ENCODE measurements at places on chromosomes 5 and 9.

DNA sequence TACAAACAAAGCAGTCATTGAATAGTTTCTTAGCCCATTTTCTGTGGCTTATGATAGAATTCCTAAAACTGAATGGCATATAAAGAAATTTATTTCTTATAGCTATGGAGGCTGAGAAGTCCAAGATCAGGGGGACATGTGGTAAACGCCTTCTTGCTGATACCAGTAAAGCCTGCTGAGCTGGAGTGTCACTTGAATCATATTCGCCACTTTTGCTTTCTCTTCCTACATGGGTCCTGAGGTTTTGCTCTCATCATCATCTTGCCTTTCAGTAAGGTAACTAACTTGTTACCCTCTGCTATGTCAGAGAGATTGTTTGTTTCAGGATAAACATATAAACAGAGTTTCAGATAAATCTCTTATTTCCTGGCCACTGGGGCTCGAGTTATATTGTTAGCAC is 203.3 kb upstream of the DMRT1 start:
- DNase-seq, result no peak

DNA sequence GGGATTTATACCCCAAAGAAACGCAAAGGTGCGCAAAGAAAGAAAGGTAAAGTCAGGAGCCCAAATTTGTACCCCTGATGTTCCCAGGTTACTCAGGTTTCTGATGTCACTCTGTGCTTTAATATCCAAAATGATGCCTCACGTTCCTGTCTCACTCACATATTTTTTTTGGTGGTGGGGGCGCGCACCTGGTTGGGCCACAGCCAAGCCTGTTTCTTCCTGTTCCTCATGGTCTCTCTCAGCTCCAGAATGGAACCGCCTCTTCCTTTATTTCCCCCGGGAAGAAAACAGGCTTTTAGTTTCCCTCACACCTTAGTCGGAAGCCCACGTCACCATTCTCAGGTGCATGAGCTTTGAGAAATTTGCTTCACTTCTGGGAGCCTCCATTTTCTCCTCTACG is 118.3 kb upstream of the BOD1 start:
- DNase-seq, result no peak

DNA sequence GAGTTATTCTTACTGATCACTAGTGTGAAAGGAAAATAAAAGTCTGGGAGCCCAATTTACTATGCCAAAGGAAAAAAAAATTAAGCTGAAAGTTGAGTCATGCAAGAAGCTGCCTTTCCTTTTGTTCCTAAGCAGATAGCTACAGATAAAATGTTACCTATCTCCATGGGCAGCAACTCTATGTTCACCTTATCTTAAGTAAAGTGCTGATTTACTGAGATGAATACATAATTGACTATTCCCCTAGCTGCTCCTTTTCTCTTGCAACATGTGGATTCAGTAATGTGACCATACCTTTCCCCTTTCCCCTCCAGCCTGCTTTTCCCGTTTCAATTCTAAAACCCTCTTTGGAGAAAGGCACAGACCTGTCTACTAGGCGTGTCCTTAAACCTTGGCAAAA is 62.7 kb upstream of the NR5A1 start:
- no peak for DNase-seq

DNA sequence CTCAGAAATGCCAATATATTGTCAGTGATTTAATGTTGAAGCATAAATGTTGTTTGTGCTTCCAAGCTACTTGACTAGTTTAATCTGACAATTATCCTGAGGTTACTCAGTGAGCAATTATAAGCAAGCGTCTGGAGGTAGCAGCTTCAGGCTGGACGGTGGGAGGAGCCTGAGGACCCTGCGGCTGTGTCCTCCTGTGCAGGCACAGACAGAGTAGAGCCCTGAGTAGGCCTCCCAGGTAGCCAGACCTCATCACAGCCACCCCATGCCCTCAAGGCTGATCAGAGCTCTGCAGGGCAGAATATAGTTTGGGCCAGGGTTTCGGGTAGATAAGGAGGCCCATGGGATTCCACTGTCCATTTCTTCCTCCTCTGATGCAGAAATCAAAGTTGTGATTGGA is 153.6 kb downstream of the DRD1 start:
- DNase-seq, result no peak

DNA sequence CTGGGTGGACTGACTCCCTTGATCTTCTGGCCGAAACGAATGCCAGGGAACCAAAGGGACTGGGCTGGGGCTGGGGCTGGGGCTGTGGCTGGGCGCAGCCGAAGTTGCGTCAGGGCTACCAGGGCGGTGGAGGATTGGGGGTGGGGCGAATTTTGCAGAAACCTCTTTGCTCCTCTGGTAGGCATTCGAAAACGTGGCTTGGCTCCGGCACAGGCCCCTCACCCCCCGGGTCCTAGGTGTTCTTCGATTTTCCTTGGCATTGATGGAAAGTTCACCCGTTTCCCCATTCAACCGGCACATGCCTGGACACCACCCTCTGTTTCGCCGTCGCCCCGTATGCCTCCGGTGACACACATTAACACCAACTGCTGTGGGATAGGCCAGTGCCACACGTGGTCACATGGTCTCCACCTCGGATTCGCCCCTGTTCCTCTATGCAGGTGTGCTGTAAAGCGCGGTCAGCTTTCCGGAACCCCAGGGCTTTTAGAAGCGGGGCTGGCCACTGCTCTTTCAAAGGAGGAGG is 477.1 kb downstream of the SPATA31A7 start:
- DNase-seq, result no peak

DNA sequence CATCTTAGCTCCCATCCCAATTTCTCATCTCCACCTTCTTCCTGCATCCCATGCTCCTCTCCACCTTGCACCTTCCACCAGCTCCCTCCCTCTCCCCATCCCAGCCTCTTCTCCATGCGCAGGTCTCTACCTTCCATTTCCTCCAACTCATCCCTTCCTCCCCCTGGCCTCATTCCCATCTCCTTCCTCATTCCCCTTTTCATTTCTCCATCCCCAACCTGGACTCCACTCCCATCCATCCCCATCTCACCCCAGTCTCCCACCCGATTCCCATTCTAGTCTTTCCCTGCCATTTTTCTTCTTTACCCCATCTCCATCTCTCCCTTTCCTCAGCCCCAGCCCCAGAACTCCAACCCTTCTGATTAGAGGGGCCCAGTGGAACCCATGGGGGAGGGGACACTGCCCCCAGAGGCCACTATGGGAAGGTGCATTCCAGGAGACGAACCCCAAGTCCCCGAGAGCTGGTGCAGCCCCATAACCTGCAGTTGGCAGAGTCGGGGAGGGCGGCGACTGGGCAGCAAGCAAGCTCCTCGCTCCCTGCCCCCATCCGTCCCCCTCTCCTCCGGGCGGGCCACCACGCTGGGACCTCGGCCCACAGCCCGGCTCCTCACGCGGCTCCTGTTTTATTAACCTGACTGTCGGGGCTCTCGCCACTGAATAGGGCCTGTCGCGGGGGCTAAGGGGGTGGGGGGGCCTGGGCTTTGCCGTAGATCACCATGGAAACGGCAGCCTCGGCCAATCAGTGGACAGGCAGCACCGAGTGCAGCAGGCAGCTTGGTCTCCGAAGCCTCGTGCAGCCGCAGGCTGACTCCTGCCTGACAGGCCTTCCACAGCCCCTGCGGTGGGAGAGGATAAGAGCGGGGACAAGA is 66.7 kb downstream of the PCDH1 start:
- peak; percentile 1 for DNase-seq

Measured in activated CD8-positive, alpha-beta memory T cell treated with anti-CD3 and anti-CD28 coated beads for 1 hour (primary cell).